IMR-90 (cell line): ENCODE measurements at places on chromosomes 3 and 15. TPM values are rescaled to one million over a fixed set of nuclear protein-coding genes. Genes with fewer than 3 reads are reported as not detected.

DNA sequence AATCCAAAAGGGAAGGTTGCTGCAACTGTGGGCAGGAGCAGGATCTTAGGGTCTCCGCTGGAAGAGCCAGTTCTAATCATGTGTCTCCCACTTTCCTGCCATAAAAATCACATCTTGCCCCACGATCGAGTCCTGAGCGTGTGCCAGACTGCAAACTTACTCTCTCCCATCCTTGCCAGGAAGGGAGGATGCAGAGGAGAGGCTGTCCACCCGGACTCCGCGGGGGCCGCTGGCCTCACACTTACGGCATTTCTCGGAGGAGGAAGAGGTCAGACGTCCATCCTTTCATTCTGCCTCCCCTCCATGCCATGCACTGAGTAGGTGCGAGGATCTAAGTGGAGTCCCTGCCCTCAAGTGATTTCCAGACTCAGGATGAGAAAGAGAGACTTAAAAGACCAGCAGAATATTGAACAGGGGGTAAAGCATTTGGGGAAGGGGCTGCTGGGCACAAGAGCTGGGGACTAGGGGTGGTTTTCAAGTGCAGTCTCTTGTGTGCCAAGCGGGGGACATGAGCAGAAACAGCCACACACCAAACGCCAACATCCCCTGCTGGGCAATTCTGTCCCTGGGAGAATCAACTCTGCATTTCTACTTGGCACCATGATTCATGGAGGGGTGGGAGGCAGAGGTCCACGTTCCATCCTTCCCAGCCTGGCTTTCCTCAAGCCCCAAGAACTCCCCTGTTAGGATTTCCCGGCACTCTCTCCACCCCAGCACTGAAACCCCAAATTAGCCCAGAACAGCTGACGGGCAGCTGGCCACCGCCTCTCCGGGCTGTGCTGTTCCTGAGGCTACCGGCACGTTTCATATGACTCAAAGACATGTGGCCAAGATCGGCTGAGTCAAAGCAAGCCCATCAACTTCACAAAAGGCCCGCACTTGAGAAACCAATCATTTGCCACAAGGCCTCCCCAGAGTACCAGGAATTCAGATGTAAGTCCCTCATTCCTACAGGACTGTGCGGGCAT is 11.6 kb downstream of the OXTR start:
- DNase-seq = peak; percentile 48

The SLC6A11 gene
- not detected in 2 replicates for total RNA-seq

The TMEM207 gene
- total RNA-seq = not detected in 2 replicates

The SNTN gene
- total RNA-seq = not detected in 2 replicates

- DNase-seq = peak; percentile 60
Observed at GRCh38 chr3:39065197-39065596, 13.4 kb downstream of the WDR48 start.

The FANCI gene
- total RNA-seq = 25.6 and 34.2 TPM in 2 replicates

DNA sequence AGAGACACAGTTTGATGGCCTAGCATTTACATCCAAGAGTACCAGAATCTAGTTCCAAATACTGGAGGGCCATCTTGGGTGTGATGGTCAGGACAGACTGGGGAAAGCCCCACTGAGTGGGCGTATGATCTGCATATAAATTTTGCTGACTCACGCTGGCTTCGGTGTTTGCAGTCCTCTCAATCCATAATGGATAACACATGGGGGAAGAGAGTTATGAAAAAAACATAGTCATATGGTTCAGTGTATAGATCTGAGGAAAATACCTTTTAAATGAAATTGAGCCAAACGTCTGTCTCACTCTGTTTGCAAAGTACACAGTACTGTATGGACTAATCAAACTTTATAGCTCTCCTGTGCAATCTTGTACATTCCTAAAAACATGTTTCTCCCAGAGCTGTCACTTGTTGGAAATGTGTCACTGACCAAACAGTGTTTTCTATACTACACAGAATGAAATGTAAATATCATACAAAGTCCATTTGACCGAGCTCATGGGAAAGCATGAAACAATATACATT is 125.3 kb upstream of the THBS1 start:
- peak; percentile 90 for DNase-seq

GRCh38 chr3:129439226-129439816 is 427 bp downstream of the MBD4 start:
- no peak for DNase-seq

GRCh38 chr3:188001926-188002325 is 152.0 kb upstream of the LPP start:
- no peak for DNase-seq

GRCh38 chr15:75452364-75452864 is 924 bp upstream of the SIN3A start:
- DNase-seq = peak; percentile 70

DNA sequence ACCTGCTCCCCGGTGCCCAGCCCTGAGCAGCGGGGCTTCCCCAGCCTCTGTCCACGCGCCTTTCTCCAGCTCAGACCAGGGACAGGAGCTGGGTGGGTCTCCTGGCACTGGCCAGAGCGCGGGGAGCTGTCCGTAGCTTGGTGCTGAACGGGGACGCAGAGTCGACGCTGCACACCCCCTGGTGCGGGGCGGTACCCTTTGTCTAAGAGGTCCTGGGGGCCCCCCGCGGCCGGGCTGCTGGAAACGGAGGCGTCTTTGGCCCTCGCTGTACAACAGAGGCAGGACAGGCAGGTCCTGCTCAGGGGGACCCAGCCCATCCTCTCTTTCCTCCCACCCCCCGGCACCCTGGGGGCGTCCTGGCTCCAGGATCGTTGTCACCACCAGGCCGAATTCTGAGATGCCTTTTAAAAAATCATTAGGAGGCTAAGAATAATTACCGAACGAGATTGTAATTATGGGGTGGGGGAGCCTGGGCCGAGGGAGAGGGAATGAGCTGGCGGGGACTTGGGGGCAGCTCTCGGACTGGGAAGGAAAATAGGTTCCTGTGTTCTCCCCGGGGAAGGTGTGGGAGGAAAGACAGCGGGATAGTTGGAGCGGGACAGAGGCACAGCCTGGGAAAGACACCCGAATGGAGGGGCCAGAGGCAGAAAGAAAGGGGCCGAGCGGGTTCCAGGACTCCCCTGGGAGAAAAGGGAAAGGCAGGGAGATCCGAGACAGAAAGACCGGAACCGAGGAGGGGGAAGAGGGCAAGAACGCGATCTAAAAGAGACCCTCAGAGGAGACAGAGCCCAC is 4.1 kb upstream of the SKOR1 start:
- peak; percentile 51 for DNase-seq
